CD4-positive, alpha-beta T cell treated with Interleukin-12 subunit alpha and Interleukin-12 subunit beta, for 1 hour (primary cell): ENCODE measurements at places on chromosomes 2 and 18.

DNA sequence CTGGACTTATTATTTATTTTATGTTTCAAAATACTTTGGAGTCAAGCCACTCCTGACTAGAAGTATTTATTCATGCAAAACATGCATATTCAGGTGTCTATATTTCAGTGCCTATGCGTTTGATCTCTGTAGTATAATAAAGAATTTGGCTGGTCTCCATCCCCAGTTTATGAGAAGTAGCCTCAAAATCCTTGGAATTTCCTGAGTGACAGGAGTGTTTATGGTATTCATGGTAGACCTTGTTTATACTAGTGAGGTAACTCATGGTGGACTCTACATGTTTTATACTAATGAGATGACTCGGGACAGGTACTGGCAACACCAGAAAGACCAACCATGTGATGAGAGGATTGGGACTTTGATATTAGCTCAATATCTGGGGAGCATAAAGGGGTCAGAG lies 43.9 kb upstream of the CSRNP3 start:
- DNase-seq, result no peak

DNA sequence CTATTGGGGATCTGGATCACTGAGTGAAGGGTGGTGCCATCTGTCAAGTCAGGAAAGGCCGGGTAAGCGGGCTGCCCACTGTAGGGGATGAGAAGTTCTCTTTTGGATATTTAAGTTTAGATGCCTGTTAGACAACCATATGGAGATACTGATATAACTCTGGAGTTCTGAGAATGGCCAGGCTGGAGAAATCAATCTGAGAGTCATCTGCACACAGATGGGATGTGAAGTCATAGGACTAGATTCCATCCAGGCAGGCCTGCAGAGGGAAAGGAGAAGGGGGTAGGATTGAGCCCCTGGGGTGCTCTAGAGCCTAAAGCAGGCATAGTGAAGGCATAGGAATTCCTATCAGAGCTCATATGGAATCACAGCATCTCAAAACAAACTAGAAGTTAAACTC lies 30.1 kb downstream of the SPRED2 start:
- DNase-seq, result no peak

GRCh38 chr2:39164089-39164488 lies 43.2 kb upstream of the SOS1 start:
- no peak for DNase-seq

DNA sequence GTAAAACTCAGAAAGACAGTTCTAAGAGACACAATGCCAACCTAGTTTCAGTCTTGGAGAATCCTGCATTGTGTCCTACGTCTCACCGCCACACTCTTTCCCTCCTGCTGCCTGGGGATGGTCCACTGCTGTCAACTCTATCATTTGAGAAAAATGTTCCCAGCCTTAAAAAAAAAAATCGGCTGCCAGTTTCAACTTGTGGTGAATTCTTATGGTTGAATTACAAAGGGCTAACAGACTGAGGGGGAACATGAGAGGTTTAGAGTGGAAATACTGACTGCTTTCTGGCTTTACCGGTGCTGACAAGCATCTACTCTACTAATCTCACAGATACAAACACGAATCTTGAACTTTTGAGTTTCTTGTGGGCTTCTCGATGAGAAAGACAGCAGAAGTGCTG lies 74.0 kb downstream of the NAB1 start:
- no peak for DNase-seq

DNA sequence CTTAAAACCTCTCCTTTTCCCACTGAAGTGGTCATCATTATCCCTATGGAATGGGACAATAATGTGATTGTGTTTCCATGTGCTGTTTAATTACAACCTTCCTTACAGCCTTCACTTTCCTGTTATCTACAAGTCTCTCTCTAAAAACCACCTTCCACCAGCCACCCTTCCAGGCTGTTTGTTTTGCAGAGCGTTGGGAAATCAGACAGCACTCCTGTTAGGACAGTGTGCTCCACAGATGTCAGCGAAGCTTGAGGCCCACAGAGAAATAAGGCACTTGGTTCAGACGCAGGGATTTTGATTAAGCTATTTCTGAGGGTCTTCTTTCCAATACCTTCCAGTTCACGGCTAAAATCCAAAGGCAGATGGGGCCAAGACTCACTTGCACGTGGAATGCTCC lies 32.3 kb upstream of the ASPRV1 start:
- no peak for DNase-seq

DNA sequence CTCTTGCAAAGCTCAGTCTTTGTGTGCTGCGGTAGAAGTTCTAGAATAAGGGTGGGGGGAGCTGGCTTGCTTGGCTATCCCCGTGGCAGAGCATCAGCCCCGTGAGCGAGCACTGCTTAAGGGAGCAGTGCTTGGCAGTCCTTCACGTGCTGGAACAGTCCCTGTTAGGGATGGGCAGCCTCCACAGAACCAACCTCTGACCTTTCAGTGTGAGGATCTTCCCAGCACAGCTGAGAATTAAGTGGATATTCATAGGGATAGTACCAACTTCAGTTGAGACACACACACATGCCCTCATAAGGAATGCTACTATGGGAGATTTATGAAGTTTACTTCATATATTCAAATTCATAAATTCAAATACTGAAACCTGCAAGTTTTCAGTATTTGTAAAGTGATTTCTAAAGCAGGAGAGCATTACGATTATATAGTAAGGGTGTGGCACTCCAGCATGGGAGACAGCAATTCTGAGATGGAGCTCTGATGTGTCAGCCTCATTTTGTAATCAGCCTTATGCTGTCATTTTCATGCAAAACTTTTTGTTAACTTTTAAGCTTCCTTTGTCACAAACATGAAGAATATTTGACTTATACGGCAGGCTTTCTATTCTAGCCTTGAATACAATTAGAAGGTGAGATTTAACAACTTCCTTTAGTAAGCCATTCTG lies 39.5 kb downstream of the ATP9B start:
- DNase-seq, result no peak

- DNase-seq, result no peak
These were observed 14.9 kb upstream of the ECEL1 start for GRCh38 chr2:232502511-232502910.

DNA sequence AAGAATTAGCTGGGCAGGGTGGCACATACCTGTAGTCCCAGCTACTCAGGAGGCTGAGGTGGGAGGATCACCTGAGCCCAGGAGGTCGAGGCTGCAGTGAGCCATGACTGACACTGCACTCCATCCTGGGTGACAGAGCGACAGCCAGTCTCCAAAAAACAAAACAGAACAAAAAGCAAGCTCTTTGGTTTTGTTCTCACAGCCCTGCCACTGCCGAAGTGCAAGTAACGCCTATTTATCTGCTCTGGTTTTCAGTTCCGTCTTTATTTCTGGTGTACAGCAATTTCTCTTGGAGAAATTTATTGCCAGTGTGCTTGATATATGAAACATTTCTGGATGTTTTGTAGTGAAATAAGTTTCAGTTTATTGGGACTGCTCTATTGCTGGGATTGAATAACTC lies 61.9 kb downstream of the RAB10 start:
- DNase-seq, result no peak

GRCh38 chr2:230164139-230164538 lies 55.6 kb downstream of the SP110 start:
- DNase-seq, result no peak

DNA sequence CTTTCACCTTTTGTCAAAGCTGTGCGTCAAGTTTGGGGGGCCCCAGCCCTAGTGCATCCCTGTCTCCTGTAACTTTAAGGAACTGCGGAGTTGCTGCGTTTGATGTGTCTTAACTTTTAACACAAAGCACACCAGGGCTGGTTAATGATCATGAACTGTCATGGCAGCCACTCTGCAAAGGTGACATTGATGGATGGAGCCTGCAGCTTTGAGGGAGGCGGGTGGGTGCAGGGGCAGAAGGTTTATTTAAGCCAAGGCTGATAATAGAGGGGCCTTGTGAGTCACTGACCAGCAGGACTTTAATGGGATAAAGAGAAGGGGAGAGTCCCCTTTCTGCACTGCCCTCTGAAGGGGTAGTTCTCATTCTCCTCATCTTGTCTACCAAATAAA lies 190.2 kb upstream of the GATA6 start:
- no peak for DNase-seq

DNA sequence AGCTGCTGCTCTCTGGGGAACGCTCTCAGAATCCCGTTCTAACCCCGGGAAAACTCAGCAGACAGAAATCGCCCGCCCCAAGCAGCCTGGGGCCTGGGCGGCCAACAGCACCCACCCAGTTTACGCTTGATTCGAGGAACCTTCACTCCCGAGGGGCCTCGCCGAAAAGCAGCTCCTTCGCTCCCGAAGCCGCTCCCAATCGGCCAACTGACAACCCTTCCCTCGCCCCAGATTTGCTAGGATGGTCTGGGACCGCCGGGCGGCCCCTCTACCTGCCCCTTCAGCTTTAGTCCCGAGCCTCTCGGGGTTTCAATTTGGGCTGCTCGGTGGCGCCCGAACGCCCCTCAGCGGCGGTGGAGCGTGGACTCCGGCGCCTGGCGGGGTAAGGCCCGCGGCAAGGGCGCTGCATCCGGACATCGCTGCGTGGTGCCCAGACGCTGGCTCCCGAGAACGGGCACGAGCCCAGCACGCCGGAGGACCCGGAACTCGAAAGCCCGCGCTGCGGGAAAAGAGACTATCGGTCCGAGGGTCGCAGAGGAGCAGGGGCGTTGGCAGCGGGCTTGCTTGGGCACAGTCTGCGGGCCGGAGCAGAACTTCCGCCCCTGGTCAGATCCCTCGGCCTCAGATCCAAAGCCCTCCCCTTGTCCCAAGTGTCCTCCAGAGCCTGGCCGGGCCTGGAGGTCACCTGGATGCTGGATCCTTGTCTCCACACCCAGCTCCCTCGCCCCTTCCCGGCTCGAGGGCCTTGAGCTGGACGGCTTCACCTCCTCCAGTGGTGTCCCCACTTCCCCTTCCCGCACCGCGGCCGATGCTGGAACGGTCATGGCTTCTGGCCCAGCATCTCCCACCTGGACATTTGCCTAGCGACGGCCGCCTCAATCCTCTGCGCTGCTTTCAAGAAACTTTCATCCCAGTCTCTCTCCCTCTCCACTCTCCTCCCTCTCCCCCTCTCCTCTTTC lies 3.0 kb upstream of the OTX1 start:
- no peak for DNase-seq

DNA sequence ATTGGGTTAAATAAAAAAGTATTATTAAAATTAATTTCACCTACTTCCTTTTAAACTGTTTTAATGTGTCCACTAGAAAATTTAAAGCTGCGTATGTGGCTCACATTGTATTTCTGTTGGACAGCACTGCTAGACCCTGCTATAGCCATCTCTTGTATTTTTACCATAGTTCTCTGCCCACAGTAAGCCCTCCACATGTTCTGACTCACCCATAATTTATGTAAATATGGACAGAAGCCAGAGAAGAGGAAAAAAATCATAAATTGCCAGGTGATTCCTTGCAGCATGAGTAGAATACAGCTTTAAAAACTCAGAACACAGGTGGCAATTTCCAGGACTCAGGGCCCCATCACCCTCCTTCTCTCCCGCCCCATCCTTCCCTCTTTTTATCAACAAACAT lies 142.4 kb upstream of the MEX3C start:
- DNase-seq, result no peak

GRCh38 chr2:111094691-111095090 lies 26.0 kb upstream of the BCL2L11 start:
- no peak for DNase-seq

DNA sequence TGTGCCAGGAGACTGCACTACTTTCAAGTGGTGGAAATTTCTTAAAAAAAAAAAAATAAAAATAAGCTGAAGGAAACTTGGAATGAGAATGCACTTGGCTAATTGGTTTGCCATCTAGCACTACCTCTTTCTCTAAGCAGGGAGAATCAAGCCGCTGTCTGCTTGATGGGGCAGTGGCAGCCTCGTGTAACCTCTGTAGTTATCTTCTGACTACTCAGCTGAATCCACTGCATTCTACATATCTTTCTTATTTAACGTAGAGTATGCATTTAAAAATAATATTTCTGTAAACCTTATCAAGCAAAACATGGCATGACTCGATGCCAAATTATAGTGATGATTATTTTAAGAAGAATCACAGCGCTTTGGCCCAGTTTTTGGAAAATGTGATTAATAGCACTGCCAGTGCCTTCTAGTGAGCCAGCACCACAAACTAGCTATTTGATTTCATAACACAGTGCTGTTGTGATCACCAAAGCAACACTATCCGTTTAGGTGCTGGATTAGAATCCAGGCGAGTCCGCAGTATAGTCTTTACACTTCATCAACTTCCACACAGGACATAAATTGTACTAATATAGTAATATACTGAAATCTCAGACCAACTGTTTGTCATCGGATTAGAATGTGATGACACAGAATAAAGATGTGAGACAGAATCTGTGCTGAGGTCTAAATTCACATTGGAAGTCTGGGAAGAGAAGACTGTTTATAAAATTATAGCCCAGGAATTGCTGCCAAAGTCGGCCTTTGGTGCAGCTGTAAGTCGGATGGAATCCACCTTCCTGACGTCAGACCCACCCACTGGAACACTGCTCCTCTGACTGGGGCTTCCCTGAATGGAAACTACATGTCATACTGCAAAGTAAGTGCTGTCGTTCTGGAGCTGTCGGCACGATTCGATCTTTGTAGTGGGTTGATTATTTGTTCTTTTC lies 136.5 kb upstream of the ETAA1 start:
- no peak for DNase-seq

GRCh38 chr2:70381821-70382220 lies 80.0 kb upstream of the FAM136A start:
- no peak for DNase-seq
